Activated CD4-positive, alpha-beta T cell treated with anti-CD3 and anti-CD28 coated beads, Interleukin-2, amount 10 ng/mL, durations not matched to agents 24 days and 14 days (primary cell): ENCODE measurements at places on chromosomes 1 and 21. TPM values are rescaled to one million over a fixed set of nuclear protein-coding genes. Genes with fewer than 3 reads are reported as not detected.

The SH3BP5L gene
- total RNA-seq = 27.5 and 28.2 TPM in 2 replicates

The TFF3 gene
- not detected in 2 replicates for total RNA-seq

The HSD3B2 gene
- not detected in 2 replicates for total RNA-seq

The FAM177B gene
- 0.47 TPM in 1 of 2 replicates, not detected in the other for total RNA-seq

GRCh38 chr1:107450899-107451664 lies 310.2 kb downstream of the NTNG1 start:
- H3K4me1 ChIP-seq = no peaks in the 10 kb centered on the region
- H3K36me3 ChIP-seq = no peaks in the 10 kb centered on the region
- no peak overlapping the region for H3K4me3 ChIP-seq
- H3K27me3 ChIP-seq = peaks cover 5% of the 10 kb centered on the region
- no peak overlapping the region for H3K27ac ChIP-seq

DNA sequence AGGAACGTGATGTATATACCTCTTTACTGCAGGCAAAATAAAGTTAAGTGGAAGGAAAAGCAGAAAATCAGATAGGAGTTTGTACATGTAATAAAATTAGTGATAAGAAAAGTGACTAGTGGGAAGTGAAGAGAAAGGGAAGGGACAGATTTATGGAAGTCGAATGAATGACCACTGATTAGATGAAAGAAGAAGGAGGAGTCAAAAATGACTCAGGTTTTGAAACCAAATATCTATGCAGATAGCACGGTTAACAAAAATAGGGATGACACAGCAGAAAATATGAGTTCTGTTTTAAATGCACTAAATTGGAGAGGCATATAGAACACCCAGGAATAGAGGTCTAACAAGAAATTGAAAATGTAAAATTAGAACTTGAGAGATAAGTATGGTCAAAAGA lies 128.0 kb downstream of the HMCN1 start:
- no peak overlapping the region for H3K27ac ChIP-seq
- no peaks in the 10 kb centered on the region for H3K4me1 ChIP-seq
- no peak overlapping the region for H3K4me3 ChIP-seq
- H3K36me3 ChIP-seq = no peaks in the 10 kb centered on the region
- peaks cover 2% of the 10 kb centered on the region for H3K27me3 ChIP-seq
- no peak for DNase-seq

DNA sequence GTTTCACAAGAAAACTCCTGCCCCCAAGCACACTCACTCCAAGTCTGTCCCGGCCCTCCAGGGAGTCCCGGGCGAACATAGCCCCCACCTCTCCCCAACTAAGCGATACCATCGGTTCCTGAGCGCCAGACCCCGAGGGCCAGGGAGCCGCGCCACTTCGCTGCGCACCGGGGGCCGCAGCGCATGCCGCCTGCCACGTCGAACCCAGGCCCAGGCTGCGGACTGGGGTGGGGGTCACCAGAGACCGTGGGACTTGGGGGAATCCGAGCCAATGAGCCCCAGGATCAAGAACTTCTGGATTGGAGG lies 801 bp downstream of the RSPO1 start:
- H3K27ac ChIP-seq = no peak overlapping the region
- no peaks in the 10 kb centered on the region for H3K4me1 ChIP-seq

DNA sequence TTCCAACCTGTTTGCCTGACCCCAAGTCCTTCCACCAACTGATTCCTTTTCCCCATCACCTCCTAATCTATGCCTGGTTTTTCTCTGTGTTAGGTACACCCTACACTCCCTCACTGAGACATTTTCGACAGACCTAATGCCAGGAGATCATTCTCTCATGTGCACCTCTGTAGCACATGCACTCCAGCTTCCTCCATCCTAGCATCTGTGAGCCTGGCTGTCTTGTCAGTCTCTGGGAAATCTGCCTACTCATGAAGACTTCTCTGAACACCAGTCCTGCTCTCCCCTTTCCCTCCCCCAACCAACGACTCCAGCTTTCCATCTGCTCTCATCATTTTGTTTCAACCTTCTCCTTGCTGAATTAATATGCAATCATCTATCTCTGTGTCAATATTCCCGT lies 987 bp downstream of the MED8 start:
- DNase-seq = peak; percentile 56
- H3K27me3 ChIP-seq = no peaks in the 10 kb centered on the region
- peak overlapping the region; percentile 95 for H3K27ac ChIP-seq
- H3K36me3 ChIP-seq = peaks cover 46% of the 10 kb centered on the region
- H3K4me1 ChIP-seq = peaks cover 40% of the 10 kb centered on the region

GRCh38 chr1:156110252-156110651 lies 4.3 kb upstream of the LMNA start:
- H3K4me3 ChIP-seq = no peak overlapping the region
- no peak overlapping the region for H3K27ac ChIP-seq
- DNase-seq = no peak
- peaks cover 43% of the 10 kb centered on the region for H3K4me1 ChIP-seq

GRCh38 chr1:160048335-160048734 lies 16.5 kb upstream of the PIGM start:
- H3K27me3 ChIP-seq = peaks cover 39% of the 10 kb centered on the region
- no peak overlapping the region for H3K4me3 ChIP-seq
- no peaks in the 10 kb centered on the region for H3K36me3 ChIP-seq
- no peak for DNase-seq
- no peak overlapping the region for H3K27ac ChIP-seq

DNA sequence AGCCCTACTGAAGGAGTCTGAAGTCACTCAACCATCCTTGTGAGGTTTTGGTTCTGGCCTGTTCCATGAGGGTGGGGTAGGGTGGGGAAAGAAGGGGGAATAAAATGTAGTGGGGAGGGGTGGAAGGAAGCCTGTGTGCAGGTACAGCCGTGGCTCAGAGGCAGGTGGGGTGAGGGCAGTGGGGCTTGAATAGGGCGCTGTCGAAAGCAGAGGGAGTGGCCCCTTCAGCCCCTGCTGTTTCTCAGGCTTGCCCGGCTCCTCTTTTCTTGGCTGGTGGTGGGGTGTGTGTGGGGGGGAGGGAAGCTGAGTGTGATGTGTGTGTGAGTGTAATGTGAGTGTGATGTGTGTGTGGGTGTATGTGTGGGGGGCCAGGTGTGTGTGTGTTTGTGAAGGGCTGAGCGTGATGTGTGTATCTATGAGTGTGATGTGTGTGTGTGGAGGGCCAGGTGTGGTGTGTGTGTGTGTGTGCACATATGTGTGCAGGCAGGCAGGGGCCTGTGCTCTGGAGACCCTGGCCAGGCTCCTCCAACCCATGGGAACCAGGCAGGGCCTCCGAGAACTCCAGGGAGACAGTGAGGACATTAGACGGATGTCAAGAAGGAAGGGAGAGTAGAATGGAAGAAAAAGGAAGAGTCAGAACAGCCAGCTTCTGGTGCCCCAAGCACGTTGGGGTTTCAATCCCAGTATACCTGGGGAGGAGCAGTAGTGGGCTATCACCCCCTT lies 9.0 kb downstream of the SOX13 start:
- no peak overlapping the region for H3K4me3 ChIP-seq
- H3K27ac ChIP-seq = no peak overlapping the region
- H3K27me3 ChIP-seq = peaks cover 16% of the 10 kb centered on the region
- no peak for DNase-seq
- H3K36me3 ChIP-seq = no peaks in the 10 kb centered on the region

- no peak overlapping the region for H3K27ac ChIP-seq
- DNase-seq = peak; percentile 26
- H3K4me3 ChIP-seq = no peak overlapping the region
- H3K4me1 ChIP-seq = no peaks in the 10 kb centered on the region
Observed at GRCh38 chr1:7264101-7264500, 478.8 kb downstream of the CAMTA1 start.

- no peak for DNase-seq
- H3K27me3 ChIP-seq = no peaks in the 10 kb centered on the region
- H3K27ac ChIP-seq = no peak overlapping the region
- no peak overlapping the region for H3K4me3 ChIP-seq
- H3K36me3 ChIP-seq = no peaks in the 10 kb centered on the region
- H3K4me1 ChIP-seq = no peaks in the 10 kb centered on the region
Observed at GRCh38 chr1:240306673-240307072, 215.0 kb downstream of the FMN2 start.

DNA sequence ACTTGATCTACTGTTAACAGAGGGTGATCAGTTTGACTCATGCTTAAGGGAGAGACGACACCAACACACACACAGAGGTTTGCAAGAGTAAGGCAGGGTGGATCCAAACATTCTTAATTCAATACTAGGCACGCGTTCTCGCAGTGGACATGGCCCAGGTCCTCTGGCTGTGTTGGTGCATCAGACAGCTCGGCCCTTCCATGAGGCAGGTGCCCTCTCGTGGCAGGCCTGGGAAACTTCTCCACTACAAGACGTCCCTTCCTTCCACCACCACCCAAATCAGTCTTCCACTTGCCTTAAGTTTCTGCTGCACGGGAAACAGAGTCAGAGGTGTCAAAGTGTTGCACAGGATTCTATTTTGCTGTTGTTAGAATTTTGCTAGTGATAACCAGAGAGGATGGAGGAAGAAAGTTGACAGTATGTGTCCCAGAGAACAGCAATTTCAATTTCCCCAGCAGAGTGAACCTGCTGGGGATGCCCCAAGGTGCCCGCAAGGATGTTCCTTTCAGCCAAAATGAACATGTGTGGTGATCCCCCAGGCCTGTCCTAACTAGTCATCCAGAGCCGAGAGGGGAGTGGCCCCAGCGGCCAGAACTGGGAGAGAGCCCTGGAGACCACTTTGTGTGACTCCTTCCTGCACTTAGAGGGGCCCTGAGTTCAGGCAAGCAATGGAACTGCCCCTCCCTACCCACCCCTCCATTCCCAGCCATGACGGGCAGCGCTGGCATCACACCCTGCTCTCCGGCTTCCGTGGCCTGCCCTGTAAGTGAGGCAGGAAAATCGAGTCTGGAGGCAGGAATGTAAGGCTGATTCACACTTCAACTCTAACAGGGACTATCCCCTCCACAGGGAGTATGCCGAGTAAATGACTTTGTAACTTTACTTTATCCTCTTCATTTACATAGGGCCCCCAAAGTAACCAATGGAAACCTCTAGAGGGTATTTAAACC lies 34.8 kb downstream of the MX1 start:
- peak; percentile 83 for DNase-seq
- H3K4me1 ChIP-seq = peaks cover 5% of the 10 kb centered on the region
- H3K36me3 ChIP-seq = peaks cover 66% of the 10 kb centered on the region
- H3K27ac ChIP-seq = no peak overlapping the region
- H3K4me3 ChIP-seq = no peak overlapping the region
- H3K27me3 ChIP-seq = no peaks in the 10 kb centered on the region

DNA sequence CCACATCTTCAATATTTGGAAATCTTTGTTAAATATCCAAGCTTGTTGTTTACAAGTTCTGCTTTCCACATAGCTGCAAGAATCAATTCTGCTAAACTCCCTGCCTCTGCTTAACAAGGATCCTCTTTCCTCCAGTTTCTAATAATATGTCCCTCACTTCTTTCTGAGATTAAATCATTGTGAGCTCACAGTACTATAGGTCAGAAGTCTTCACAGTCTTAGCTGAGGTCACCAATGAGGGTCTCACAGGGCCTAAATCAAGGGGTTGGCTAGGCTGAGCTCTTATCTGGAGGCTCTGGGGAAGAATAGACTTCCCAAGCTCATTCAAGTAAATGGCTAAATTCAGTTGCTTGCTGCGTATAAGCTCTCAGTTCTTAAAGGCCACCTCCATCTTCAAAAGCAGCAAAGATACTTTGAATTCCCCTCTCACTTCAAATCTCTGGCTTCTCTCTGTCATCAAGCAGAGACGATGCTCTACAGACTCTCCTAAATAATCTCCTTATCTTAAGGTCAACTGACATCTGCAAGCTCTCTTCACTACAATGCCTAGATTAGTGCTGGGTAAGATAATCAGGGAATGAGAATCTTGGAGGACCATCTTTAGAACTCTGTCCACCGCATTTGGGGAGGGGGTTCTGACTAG lies 175.3 kb downstream of the PLPPR4 start:
- no peaks in the 10 kb centered on the region for H3K27me3 ChIP-seq
- no peaks in the 10 kb centered on the region for H3K36me3 ChIP-seq
- H3K4me3 ChIP-seq = no peak overlapping the region
- no peak for DNase-seq
- H3K27ac ChIP-seq = no peak overlapping the region
- peaks cover 7% of the 10 kb centered on the region for H3K4me1 ChIP-seq

DNA sequence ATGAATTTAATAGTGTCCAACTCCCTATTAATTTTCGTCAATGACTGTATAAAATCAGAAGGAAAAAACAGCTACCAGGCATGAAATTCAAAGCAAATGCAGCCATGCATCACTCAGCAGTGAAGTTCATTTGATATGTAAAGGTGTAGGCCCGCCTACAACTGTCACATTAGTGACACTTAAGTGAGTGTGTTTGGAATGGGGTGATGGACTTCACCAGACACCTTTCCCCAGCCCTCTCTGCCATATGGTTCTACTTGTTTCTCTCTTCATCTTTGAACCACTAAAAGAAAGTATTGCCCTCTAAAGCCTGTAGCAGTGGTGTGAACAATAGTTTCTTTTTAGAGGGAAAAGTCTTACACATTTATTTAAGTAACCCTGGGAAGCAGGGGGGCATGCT lies 124.0 kb downstream of the SIPA1L2 start:
- H3K4me1 ChIP-seq = no peaks in the 10 kb centered on the region
- no peak overlapping the region for H3K4me3 ChIP-seq
- peaks cover 3% of the 10 kb centered on the region for H3K27me3 ChIP-seq
- no peak overlapping the region for H3K27ac ChIP-seq
- no peak for DNase-seq

- no peak overlapping the region for H3K27ac ChIP-seq
- H3K27me3 ChIP-seq = peaks cover 2% of the 10 kb centered on the region
- no peak overlapping the region for H3K4me3 ChIP-seq
- H3K4me1 ChIP-seq = no peaks in the 10 kb centered on the region
- H3K36me3 ChIP-seq = no peaks in the 10 kb centered on the region
- DNase-seq = no peak
Observed at GRCh38 chr1:40657046-40657445, 8.4 kb downstream of the RIMS3 start.

- no peak overlapping the region for H3K27ac ChIP-seq
- H3K4me1 ChIP-seq = peaks cover 4% of the 10 kb centered on the region
- peaks cover 53% of the 10 kb centered on the region for H3K36me3 ChIP-seq
- no peaks in the 10 kb centered on the region for H3K27me3 ChIP-seq
Observed at GRCh38 chr1:236808564-236809130, 13.6 kb downstream of the MTR start.

- H3K27ac ChIP-seq = no peak overlapping the region
- no peaks in the 10 kb centered on the region for H3K27me3 ChIP-seq
- H3K36me3 ChIP-seq = no peaks in the 10 kb centered on the region
- no peaks in the 10 kb centered on the region for H3K4me1 ChIP-seq
Observed at GRCh38 chr1:176816232-176816631, 348.3 kb downstream of the ASTN1 start.
